ENCODE measurements at places on chromosomes 5 and 9.

GRCh38 chr9:129130791-129131190, 19.6 kb downstream of the PTPA start:
- DNase-seq = no peak

GRCh38 chr9:108933231-108933717, 650 bp downstream of the ELP1 start:
- DNase-seq = no peak

- no peak for DNase-seq
Measured at GRCh38 chr9:116095403-116095802, 58.2 kb upstream of the PAPPA start.

DNA sequence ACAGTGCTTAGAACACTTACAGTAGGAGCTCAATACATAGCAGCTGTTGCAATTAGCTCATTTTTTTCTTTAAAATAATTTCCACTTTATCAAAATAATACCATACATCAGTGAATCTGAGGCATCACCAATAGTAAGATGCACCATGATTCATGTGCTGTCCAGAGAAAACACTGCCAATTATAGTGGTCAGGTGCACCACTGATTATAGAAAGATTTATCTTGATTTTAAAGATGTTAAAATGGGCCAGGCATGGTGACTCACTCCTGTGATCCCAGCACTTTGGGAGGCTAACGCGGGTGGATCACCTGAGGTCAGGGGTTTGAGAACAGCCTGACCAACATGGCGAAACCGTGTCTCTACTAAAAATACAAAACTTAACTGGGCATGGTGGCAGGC, 39.4 kb downstream of the NAIF1 start:
- DNase-seq = no peak

DNA sequence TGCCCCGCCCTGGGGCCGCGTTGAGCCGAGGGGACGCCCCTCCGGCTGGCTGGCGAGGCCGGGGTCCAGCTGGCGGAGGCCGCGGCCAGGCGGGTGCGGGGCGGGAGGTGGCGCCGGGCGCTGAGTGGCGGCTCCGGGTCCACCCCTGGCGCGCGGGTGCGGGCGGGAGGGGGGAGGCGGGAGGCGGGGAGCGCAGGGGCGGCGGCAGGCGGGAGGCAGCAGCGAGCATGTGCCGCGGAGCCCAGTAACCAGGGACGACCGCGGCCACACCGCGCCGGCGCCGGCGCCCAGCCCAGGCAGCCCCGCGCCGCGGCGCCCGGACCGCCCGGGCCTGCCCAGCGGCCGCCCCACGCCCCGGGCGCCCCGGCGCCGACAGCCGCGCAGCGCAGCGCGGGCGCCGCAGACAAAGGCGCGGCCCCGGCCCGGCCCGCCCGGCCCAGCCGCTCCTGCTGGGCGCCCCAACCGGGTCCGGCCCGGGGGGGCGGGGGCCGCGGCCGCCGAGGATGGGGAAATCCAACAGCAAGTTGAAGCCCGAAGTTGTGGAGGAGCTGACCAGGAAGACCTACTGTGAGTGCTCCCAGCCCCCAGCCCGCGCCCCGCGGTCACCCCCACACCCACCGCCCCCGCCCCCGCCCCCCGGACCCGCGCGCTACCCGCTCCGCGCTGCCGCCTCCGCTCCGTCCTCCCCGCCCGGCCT, at the start of gene NCS1:
NCS1 (plus strand) TSS at position 244 of the 697 bp plus-strand sequence; CDS start at position 504, 260 bp downstream.
- DNase-seq = peak; percentile 89

DNA sequence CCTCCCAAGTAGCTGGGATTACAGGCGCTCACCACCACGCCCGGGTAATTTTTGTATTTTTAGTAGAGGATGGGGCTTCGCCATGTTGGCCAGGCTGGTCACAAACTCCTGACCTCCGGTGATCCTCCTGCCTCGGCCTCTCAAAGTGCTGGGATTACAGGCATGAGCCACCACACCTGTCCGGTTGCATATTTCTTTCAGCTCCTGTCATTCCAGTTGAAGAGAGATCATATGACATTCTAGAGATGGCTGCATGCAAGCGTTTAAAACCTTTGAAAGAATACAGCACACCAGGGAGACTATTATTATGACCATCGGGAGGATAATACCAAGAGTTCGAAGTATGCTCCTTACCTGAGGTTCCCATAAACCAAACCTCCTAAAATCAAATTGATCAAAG, 9.6 kb upstream of the NIM1K start:
- no peak for DNase-seq

DNA sequence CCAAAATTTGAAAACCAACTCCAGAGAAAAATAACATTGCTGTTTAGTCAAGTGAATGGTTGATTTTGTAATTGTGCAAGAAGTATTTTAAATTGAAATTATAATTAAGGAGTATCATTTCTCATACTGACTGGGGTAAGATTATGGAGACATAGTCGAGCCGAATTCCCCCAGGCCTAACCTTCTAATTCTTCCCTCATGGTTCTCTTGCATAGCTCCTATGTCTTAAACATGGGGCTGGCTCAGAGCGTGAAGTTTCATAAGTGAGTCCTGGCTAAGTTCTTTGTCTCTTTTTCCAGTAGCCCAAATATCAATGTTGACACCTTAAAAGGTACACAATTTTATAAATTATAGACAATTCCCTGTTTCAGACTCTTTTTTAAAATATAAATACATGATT, 46.7 kb upstream of the ANXA1 start:
- DNase-seq = no peak

- DNase-seq = no peak
Measured at GRCh38 chr5:173598686-173599085, 17.8 kb downstream of the BOD1 start.

GRCh38 chr9:83247732-83248131, 184.8 kb upstream of the RASEF start:
- no peak for DNase-seq

- DNase-seq = no peak
Measured at GRCh38 chr5:138110266-138110963, 26.6 kb downstream of the WNT8A start.

GRCh38 chr5:38548064-38548759, 8.2 kb downstream of the LIFR start:
- no peak for DNase-seq
